Stimulated activated CD8-positive, alpha-beta memory T cell treated with anti-CD3 and anti-CD28 coated beads, Interleukin-7, amount 100 ng/mL, for 4 hours (primary cell): ENCODE measurements at places on chromosomes 1 and 21.
A peak's percentile ranks its signal among the peaks of the same experiment; 100 is the strongest.

- DNase-seq: no peak
Measured at GRCh38 chr1:161981126-161981525, 42.5 kb downstream of the OLFML2B start.

DNA sequence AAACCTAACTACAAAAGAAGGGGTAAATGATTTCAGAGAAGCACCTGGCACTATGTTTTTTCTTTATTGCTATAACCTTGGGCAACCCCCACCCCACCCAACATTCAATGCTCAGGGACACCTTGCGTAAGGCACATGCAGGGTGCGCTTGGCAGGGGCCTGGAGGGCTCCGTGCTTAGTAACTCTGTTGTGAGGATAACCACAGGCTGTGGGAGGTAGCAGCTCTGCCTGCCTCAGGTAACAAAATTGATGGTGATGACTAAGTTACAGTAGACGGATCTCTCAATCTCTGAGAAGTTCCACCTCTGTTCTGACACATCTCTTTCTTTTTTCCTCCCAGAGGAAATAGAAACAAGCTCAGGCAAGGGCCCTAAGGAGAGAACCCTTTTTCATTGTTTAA, 8.7 kb upstream of the CCN1 start:
- no peak for DNase-seq

- DNase-seq: no peak
Measured at GRCh38 chr1:63920154-63921117, 146.6 kb downstream of the ROR1 start.

- no peak for DNase-seq
Measured at GRCh38 chr1:183349201-183349711, 68.9 kb downstream of the NMNAT2 start.

DNA sequence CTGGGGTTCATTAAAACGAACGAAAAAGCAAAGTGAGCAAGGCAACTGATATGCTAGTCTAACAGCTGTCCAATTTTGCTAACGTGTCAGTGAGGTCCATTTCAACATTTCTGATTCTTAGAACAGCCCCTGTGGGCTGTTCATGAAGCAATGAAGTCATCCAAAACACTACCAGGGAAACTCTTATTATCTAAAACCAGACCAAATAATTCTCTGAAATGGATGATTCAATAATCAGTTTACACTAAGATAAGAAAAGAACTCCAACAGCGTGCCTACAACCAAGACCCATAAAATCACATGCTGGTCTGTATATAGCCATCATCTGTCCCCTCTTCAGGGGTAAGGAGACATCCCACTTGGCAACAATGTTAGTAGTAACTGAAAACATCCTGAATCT, 122.7 kb downstream of the TGFBR3 start:
- no peak for DNase-seq

DNA sequence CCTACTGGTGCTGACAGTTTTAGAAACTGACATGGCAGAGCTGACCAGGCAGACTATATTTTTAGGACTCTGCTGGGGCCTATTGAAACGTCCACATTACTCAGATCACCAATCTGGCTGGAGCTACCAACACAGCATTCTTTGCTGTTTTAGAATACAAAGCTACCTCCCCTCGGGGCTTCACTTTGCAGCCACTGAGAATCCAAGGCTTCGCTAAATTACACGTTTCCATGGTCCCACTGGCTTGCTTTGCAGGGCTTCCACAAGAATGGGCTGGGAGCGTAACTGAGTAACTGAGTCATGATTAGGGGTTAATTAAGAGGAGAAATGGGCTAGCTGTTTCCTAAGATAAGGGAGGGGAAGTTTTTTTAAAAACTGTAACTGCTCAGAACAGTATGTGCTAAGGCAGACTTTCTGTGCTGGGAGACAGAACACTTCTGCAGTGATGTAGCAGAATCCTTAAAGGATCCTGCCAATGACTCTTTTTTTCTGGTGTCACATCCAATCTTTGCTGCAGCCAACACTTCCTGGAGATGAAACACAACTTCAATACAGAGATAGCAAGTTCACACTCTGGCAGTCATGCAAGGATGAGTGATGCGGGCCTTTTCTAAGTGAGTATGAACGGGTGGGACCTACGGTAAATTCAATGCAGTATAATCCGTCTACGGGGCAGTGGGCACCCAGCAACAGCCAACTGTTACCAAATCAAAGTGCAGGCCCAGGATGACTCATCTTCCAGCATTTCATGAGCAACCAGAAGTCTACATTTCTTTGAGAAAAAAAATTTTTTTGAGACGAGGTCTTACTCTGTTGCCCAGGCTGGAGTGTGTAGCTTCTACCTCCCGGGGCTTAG, 21.5 kb downstream of the NDUFS5 start:
- no peak for DNase-seq

GRCh38 chr1:21963477-21964217, 13.2 kb upstream of the CELA3B start:
- peak; percentile 47 for DNase-seq

DNA sequence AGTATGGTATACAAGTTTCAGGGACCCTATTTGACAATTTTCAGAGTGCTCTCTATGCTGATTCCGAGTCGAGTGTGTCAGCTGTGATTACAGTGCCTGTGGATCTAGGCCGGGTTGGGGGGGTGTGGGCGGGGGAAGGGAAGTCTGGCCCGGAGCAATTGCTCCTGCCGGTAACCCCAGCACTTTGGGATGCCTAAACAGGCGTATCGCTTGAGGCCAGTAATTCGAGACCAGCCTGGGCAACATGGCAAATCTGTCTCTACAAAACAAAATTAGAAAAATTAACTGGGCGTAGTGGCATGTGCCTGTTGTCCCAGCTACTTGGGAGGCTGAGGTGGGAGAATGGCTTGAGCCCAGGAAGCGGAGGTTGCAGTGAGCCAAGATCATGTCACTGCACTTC, 1.6 kb upstream of the IL10RB start:
- DNase-seq: no peak
